ENCODE measurements at places on chromosomes 5 and 9.

DNA sequence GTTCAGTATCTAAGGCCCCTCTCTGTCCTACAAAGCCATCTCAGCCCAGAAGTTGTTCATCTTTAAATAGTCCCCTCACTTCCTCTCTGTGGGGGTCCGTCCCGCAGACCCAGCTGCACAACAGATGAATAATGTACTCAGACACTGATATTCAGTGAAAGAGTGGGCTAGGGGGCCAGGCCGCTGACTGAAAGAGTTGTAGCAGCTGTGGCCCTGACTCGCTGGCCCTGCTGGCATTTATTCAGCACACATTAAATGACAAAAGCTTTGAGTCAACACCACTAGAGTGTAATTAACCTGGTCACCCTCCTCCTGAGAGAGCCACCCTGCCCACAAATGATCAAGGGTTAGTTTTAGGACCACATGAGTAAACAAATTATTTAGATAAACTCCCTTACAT, 76.3 kb downstream of the MED10 start:
- DNase-seq: no peak

GRCh38 chr5:155050384-155051019, 36.9 kb downstream of the KIF4B start:
- DNase-seq: no peak

DNA sequence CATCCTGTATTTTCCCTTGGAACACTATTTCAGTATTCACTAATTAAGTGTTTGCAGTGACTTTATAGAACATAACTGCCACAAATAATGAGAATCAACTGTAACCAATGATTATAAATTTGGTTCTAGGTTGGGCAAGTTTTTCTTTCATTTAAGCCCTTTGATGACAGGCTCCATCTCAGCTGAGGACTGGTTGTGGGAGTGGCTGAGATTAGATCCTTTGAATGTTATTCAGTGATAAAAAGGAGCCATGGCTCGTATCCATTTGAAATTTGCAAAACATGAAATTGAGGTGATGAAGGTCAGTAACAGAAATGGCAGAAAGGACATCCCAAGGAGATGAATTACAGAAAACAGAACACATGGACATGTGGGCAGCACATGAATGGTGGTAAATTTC, 138.1 kb upstream of the PCA3 start:
- no peak for DNase-seq

DNA sequence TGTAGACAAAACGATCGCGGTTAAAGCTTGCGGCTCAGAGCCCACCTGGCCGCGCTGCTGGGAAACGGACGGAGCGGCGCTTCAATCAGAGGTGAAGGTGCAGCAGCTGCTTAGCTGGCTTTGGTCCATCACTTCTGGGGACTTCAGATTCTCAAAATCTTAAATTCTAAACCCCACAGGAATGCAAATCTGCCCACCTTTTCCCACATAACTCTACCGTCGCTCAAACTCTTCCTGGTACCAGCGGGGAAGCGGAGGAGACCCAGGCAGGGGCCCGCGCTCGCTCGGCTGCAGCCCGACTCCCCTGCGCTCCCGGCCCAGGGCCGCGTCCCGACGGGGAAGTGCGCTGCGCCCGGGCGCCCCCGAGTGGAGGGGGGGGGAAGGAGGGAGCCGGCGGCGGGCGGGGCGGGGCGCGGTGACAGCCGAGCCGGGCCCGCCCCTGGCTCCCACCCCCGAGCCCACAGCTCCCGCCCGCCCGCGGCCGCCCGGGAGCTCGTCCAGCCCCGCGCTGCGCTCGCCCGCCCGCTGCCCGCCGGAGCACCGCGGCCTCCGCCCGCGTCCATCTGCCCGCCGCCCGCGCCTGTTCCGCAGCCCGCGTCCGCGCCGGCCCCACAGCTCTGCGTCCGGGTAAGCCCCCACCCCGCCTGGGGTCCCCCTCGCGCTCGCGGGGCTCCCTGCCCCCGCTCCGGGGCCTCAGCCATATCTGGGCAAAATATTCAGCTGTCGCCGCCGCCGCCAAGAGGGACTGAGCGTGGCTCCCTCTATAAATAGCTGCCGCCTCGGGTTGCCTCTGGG, at the start of gene TMOD1:
TSS of gene TMOD1 (plus strand) at position 490 of the 795 bp plus-strand sequence. CDS start 22,523 bp downstream, outside the sequence.
- DNase-seq: no peak

DNA sequence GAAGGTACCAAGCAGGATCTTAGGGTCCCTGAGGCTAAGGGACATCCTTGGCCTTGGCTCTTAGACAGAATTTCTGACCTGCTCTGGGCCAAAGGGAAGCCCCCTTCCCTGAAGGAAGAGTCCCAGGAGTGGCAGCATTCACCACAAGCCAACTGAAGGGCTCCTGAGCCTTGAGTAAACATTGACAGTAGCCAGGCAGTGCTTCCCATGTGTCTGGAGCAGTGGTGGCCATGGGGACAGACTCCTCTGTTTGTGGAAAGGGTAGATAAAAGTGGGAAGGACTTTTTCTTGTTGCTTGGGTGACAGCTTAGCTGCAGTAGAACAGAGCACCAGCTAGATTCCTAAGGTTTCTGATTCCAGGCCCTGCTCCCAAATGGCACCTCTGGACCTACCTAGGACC, 61.4 kb upstream of the VLDLR start:
- DNase-seq: no peak

DNA sequence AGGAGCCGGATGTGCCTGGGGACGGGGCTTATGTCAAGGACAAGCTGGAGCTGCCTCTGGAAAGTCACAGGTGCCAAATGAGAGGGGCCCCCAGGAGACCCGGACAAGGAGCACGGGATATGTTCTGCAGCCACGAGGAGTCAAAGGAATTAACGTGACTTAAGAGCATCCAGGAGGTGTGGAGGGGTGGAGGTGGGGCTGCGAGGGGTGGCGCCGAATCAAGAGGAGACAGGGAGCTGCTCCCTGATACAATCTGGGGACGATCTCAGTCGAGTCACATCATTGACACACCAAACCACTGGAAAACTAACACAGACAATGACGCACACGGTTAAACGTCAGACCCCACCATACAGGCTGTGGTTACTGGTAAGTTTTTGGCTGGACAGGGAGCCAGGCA, 10.4 kb downstream of the CCDC127 start:
- no peak for DNase-seq

DNA sequence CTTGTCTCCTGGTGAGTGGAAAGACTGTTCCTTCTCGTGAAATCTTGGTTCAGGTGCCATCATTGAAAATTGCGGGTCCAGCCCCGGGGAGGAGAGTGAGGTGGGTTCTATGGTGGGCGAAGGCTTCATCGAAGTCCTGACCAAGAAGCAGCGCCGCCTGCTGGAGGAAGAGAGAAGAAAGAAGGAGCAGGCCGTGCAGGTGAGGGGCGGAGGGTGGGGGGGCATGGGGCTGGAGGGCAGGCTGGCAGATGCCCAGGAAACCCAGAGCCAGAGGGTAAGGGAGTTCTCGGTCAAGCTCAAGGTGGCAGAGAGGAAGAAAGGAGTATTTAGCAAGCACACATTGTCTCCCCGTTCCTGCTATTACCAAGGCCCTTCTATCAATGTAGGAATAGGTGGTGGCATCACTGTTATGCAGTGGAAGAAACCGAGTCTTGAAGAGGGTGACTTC, 24.3 kb upstream of the POMT1 start:
- peak; percentile 14 for DNase-seq

GRCh38 chr5:113245427-113246225, 189.2 kb downstream of the TSSK1B start:
- no peak for DNase-seq

DNA sequence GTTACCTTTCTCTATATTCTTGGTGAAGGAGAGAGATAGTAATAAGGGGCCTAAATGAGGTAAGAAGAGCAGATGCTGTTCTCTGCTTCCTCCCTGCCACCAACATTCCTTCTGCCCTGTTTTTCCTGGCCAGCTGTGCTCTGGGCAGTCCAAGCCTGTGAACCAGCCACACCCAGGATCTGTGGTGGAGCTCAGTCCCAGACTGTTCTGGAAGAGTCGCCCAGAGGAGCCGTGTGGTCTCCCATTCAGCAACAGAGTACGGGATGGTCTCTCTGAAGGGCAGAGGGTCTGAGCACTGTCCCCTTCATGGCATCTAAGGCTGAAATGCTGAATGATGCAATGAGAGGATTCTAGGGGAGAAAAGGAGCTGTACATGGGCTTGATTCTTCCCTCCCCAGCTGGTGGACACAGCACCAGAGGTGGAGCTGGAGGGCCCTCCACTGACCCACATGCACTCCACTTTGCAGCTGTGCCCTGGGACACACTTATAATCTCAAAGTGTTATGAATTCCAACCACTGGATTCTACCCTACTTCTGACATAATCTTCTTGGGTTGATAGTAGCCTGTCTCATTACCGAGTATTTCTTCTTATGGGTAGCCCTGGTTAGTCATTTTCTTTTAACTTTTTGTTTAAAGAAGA, 70.8 kb upstream of the RPS23 start:
- DNase-seq: no peak

DNA sequence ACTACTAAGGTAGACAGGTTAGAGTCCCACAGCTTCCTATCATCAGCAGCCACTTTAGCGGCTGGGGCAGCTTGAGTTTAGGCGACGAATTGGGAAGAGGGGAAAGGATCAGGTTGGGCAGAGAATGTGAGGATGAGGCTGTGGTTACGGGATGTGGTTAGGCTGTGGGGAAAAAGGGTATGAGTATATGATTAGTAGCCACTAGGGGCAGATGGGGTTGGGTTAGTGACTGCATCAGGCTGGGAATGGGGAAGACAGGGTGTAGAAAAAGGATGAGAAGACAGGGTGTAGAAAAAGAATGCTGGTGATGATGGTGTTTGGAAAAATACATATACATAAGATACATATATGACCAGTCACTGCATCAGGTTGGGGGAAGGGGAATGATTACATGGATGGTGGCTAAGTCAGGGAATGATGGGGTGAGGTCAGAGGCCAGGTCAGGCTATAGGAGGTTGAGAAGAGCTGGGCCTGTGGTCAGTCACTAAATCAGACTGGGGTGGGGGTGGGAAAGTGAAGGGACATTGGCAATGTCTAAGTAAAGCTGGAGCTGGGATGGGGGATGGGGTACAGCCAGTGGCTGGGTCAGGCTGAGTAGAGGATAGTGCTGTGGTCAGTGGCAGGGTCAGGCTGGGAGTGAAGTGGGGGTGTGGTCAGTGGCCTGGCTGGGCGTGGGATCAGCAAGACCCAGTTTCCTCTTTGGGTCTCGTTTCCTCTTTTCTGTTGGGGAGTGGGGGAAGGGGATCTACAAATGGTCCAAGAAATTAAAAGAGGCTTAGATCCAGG, 2.1 kb downstream of the TLN1 start:
- DNase-seq: no peak

DNA sequence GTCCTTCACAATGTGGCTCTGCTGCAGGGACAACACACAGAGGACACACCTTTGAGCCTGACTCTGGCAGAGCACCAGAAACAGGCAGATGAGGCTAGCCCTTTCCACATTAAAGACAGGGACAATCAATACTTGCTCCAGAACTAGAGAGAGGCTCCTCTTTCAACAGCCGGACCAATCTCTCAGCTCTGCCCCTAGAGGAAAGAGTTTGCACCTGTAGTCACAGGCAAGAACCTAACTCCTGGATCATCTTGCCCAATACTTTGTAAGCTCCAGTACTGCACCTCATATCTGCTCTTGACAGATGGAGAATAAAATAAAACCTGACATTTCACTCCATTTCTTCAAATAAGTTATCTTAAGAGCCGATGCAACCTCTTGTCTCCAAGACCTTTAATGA, 52.1 kb downstream of the EPB41L4A start:
- DNase-seq: no peak

GRCh38 chr5:165138236-165138635, 1632.8 kb downstream of the MAT2B start:
- no peak for DNase-seq

DNA sequence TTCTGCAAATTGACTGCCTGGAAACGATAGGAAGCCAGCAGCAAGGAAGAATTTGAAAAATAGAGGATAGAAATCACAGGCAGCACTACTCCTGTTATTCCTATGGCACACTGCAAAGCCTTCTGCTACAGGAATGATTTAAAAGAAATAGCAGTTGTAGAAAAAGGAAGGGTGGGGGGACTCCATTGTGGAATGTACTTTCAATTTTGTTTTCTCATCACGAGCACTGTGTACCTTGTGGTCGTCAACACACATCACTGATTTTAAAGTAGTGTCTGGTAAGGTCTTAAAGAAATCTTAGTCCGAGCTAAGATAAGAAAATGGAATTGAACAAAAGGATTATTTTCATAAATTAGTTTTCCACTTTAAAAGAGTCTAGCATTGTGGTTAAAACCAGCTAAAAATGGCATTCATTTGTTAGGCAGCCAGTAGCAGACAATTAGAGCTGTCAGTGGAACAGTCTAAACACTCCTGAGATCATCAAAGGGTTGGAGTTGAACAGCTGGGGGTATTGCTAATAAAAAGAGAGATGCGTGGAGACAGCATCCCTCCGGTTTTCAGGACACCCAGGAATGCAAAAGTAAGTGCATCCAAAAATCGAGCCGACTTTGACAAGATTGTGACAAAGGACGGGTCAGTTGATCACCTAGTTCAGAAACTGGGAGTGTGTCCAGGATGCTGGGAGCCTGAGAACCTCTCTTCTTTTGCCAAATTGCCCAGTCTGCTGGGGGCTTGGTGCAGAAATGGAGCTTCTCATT, 97.8 kb upstream of the WWC1 start:
- DNase-seq: no peak

- no peak for DNase-seq
These were observed 124.9 kb downstream of the TMEM167A start for GRCh38 chr5:82952326-82952725.

GRCh38 chr5:117177302-117177701, 602.7 kb upstream of the SEMA6A start:
- no peak for DNase-seq

DNA sequence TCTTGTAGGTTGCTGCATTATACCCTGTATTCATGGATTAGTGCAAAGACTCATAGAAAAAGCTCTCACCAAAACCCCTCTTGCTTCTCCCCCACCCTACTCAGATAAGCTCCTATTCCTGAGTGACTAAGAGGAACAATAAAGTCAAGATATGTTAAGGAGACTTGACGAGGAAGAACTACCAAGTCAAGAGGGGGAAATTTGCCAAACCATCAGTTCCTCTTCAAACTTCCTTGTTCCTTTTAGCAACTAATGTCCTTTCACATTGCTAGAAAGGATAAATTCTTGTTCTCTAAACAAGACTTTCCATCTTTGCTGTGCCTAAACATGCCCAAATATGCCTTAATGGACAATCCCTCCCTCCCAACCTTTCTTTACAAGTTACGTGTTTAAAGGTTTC, 27.0 kb downstream of the CNOT8 start:
- DNase-seq: no peak

- no peak for DNase-seq
These were observed 227.3 kb downstream of the TMEM167A start for GRCh38 chr5:82849885-82850284.

All from activated naive CD4-positive, alpha-beta T cell (primary cell).